Muscle of leg (tissue), 16 donors: ENCODE measurements at places on chromosomes 6 and 20. TPM values are rescaled to one million over a fixed set of nuclear protein-coding genes. Genes with fewer than 3 reads are reported as not detected.

SLC35F1 gene
- 1.9 TPM for total RNA-seq

TRIM40 gene
- not detected for total RNA-seq

POM121L2 gene
- not detected for total RNA-seq

NNAT gene
- 372 TPM for total RNA-seq

DNA sequence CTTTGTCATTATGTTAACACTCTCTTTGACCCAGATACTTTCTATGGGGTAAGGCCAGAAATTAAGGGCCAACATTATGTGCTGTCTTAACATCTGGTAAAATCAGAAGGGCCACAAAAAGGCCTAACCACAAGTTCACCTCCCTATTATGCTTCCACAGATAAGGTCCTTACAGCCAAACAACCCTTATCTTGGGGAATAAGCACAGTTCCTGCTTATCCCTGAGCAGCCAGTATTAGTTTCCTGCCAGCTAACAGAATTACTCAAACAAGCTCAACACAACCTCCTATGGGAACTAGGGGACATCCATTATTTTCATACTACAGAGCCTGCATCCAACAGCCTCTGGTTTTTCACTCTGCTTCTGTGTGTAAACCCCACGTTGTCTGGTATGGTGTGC lies 724.8 kb downstream of the HACE1 start:
- no peak for DNase-seq

DNA sequence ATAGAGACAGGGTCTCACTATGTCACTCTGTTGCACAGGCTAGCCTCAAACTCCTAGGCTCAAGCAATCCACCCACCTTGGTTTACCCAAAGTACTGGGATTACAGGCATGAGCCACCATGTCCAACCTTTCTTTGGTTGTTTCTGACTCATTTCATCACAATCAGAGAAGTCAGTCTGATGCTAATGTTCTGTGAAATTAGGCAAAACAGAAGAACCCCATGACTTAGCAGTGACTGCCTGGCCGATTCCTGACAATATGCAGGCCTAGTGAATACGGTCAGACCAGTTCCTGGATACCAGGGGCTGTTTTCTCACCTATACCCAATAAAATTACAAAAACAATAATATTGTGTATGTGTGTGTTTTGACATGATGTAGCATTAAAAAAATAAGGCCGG lies 58.8 kb upstream of the BTN3A2 start:
- DNase-seq: no peak

GRCh38 chr20:17870086-17870740 lies 98.4 kb downstream of the SNX5 start:
- peak; percentile 80 for DNase-seq

DNA sequence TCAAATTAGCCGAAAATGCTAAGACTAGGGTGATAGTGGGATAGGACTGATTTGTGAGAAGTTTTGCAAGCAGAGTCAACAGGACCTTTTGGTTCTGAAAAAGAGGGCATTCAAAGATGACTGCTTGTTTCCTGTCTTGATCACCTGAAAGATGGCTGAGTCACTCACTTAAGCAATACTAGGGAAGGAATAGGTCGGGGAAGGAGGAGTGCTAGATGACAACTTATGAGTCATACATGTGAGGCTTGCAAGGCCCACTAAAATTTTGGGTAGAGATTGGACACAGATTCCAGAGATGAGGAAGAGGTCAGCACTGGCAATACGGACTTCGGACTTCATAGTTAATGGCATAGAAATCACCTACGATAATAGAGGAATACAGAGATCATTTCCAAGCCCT lies 89.2 kb downstream of the FAM83B start:
- DNase-seq: no peak

DNA sequence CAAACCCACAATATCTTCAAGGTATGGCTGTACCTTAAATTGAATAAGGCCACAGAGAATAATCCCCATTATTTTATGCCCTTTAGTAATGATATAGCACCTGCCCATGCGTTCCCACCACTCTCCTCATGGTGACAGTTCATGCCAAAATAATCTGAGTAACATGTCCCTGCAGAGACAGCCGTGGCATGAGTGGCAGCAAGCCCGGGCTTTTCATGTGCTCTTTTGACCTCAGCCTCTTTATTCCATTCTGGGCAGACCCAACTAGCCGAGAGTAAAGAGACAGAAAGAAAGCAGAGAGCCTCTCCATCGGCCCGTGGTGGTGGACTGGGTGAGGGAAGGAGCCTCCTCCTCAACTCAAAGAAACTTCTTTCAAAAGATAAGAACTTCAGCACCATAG lies 19.9 kb upstream of the POPDC3 start:
- DNase-seq: peak; percentile 65

DNA sequence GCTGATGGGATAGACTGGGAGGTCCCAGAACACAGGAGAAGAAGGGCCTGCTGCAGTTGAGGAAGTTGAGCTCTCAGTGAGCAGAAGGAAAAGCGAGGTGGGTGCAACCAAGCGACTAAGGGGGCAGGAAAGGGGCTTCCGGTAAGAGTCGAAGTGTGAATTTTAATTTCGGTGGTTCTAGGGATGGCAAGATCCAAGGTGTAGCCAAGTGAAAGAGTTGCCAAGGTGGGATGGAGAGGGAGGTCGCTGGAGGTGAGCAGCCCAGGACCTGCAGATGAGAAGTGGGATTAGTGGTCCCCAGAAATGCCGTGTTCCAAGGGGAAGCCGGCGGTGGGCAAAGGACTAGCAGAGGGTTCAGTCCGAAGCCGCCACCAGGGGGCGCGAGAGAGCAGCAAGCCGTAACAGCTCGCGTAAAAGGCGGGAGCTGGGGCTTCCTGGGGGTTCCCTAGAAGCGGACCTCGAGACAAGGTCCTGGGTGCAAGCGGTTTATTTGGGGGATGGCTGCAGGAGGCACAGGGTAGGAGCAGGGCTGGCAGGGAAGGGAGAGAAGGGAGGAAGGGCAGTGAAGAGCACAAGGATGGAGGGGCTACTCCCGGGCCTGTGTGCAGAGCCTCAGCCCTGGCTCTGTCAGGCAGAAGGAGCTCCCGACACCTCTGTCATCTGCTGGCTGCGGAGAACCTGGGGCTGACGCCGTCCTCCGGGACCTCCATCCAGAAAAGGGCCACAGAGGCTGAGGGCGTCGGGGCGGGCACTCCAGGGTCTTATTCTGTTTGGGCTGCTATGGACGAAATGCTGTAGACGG lies 103.6 kb downstream of the PAX1 start:
- DNase-seq: peak; percentile 21
